ENCODE measurements at places on chromosomes 3 and 15. TPM values are rescaled to one million over a fixed set of nuclear protein-coding genes. Genes with fewer than 3 reads are reported as not detected.

Gene DISP2
- total RNA-seq: 0.63 TPM

Gene ST8SIA2
- 2.2 TPM for total RNA-seq

Gene VILL
- total RNA-seq: 16.0 TPM

Gene UBE2E2
- total RNA-seq: 120 TPM

GRCh38 chr3:139870000-139870675 lies 64.8 kb upstream of the CLSTN2 start:
- DNase-seq: no peak

DNA sequence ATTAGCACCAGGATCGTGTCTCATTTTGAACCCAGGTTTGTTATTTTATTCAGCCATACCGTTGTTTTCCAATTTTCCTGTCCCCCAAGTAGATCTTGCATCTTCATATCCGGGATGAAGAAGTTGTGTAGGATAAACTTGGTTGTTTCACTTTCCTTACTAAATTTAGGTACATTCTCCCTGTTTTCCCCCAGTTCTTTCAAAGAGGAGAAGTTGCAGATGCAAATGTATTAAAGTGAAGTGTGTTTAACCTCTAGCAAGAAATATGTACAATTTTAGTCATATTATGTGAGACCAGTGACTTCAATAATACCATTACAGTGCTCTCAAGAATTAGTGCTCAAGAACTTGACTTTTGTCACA lies 1.3 kb downstream of the ATXN7 start:
- no peak for DNase-seq

DNA sequence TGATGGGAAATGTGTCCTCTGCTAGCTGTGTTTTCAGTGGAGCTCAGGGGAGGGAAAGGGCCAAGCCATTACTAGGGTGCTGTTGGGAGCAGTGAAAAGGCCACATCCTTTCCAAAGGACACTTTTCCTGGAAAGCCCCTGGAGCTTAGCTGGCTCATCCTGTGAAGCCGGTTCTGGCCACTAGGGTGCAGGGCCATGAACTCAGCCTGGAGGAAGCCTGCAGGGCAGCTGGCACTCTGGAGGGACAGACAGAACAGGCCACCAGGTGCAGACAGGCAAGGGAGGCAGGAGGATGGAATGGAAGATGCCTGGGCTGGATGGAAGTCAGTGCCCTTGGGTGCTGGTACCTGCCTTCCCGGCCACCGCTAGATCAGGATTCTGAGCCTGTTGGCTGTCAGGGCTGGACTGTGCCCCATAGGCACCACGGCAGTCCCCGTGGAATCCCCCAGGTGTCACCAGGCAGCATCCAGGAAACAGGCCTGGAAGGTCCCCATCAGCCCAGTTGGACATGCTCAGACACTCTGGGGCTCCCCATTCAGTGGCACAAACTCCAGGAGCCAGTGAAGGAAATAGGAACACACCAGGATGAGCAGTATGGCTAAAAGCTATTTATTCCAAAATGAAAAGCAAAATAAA lies 76.2 kb upstream of the C2CD4B start:
- DNase-seq: no peak

All from urinary bladder (tissue), 4 donors.